PC-9 (cell line): ENCODE measurements at places on chromosomes 11 and 22. TPM values are rescaled to one million over a fixed set of nuclear protein-coding genes. Genes with fewer than 3 reads are reported as not detected.
A peak's percentile ranks its signal among the peaks of the same experiment; 100 is the strongest.

- no peak overlapping the region for H3K27ac ChIP-seq
- H3K4me1 ChIP-seq, result no peaks in the 10 kb centered on the region
- DNase-seq, result no peak
- H3K4me3 ChIP-seq, result no peak overlapping the region
- no peaks in the 10 kb centered on the region for H3K27me3 ChIP-seq
Measured at GRCh38 chr11:58276151-58276550, 8.1 kb upstream of the OR10W1 start.

- no peak overlapping the region for H3K4me3 ChIP-seq
- no peak for DNase-seq
- no peaks in the 10 kb centered on the region for H3K36me3 ChIP-seq
- no peaks in the 10 kb centered on the region for H3K4me1 ChIP-seq
Measured at GRCh38 chr11:116229236-116229970, 543.4 kb downstream of the BUD13 start.

DNA sequence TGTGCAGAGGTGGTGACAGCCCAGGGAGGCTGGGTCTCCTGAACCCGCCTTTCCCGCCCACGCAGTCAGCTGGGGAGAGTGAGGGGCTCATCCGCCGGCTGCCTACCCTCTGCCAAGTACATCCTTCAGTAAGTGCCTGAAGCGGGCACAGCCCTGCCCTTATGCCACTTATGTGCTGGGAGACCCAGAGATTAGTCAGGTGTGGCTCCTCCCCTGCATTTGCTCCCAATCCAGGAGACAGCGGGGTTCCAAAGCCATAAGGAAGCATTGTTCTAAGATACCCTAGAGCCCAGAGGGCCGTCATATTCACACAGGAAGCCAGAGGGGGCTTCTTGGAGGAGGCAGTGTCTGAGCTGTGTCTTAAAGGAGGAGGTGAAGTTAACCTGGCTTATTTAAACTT lies 5.8 kb upstream of the PPP6R3 start:
- no peaks in the 10 kb centered on the region for H3K36me3 ChIP-seq
- no peak for DNase-seq
- H3K4me1 ChIP-seq, result no peaks in the 10 kb centered on the region
- H3K4me3 ChIP-seq, result no peak overlapping the region
- no peaks in the 10 kb centered on the region for H3K27me3 ChIP-seq

DNA sequence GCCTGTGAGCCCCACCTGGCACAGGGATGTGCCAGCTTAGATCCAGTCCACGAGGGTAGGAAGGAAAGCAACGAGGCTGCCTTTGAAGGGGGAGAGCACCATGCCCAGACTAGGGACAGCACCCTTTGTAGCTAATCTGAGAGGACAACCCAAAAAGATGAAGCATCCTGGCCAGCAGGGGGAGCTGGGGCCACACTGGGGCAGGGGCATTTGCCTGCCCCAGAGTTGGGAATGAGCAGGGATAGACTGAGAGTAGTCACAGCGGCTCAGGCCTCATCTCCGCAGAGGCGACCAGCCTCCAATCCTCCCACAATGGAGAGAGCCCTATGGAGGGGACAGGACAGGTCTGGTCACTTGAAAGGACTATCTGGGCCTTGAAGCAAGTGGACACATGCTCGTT lies 16.4 kb downstream of the LMO1 start:
- no peak for DNase-seq
- no peak overlapping the region for H3K4me3 ChIP-seq
- no peak overlapping the region for H3K27ac ChIP-seq
- no peaks in the 10 kb centered on the region for H3K36me3 ChIP-seq
- H3K4me1 ChIP-seq, result peaks cover 4% of the 10 kb centered on the region; the same call in 1 of the 2 replicates

DNA sequence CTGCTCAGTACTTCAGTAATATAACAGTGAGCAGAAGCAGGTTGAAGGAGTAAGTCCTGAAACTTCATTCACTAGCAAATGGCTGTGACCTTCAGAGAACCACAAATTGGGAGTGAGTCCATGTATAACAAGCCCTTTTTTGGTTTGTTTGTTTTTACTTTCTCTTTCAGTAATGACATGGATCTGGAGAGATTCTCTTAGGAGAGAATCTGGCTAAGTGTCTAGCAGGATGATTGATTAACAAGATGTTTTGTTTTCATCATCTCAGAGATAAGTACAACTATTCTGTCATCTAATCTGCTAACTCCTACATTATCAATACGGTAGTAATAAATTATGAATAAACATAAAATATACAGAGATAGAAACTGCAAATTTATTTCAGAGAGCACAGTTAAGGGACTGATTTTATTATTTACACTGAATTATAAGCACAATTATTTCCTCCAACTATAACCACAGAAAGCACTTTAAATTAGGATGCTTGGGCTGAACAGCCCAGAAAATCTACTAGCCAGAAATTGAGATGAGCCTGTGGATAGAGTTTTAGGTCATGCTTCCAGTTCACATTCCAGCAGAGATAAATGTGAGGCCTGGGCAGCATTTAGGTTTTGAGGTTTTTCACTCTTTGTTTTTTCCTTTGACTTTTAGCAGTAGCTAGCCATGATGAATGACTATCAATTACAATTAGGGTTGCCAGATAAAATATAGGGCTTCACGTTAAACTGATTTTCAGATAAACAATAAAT lies 429.3 kb upstream of the FAT3 start:
- H3K27me3 ChIP-seq, result no peaks in the 10 kb centered on the region

DNA sequence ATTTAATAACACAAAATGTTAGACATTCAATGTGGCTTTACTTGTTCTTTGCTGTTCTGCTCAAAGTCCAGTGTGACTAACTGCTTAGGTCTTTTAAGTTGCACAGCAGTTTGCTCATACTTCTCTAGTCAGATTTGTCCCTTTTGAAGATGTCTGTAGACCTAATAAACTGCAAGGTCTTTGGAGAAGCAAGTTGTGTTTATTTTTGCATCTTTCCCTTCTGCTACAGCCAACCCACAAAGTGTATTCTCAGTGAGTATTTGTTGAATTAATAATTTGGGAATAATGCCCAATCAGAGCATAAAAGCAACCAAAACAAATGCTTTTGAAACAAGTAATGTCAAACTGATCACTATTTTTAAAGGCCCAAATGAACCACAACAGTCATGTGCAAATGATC lies 312.5 kb downstream of the CADM1 start:
- no peak for DNase-seq
- H3K4me1 ChIP-seq, result no peaks in the 10 kb centered on the region
- no peaks in the 10 kb centered on the region for H3K36me3 ChIP-seq

- H3K4me3 ChIP-seq, result no peak overlapping the region
- H3K27me3 ChIP-seq, result no peaks in the 10 kb centered on the region
- DNase-seq, result no peak
Measured at GRCh38 chr22:23926561-23926960, 32.4 kb downstream of the MIF start.

- DNase-seq, result no peak
- H3K27me3 ChIP-seq, result no peaks in the 10 kb centered on the region
- no peaks in the 10 kb centered on the region for H3K36me3 ChIP-seq
- H3K4me3 ChIP-seq, result no peak overlapping the region
Measured at GRCh38 chr11:80388130-80388529, 947.3 kb upstream of the TENM4 start.

GRCh38 chr11:46118702-46119351 lies 2.4 kb downstream of the PHF21A start:
- H3K27ac ChIP-seq, result peak overlapping the region; percentile 25; the same call in 1 of the 2 replicates
- H3K4me3 ChIP-seq, result peak overlapping the region; percentile 69
- H3K27me3 ChIP-seq, result no peaks in the 10 kb centered on the region
- H3K4me1 ChIP-seq, result peaks cover 37% of the 10 kb centered on the region

- no peak overlapping the region for H3K4me3 ChIP-seq
- H3K4me1 ChIP-seq, result peaks cover 14% of the 10 kb centered on the region
- H3K27me3 ChIP-seq, result no peaks in the 10 kb centered on the region
Measured at GRCh38 chr11:57303280-57303989, 21.3 kb downstream of the TNKS1BP1 start.

DNA sequence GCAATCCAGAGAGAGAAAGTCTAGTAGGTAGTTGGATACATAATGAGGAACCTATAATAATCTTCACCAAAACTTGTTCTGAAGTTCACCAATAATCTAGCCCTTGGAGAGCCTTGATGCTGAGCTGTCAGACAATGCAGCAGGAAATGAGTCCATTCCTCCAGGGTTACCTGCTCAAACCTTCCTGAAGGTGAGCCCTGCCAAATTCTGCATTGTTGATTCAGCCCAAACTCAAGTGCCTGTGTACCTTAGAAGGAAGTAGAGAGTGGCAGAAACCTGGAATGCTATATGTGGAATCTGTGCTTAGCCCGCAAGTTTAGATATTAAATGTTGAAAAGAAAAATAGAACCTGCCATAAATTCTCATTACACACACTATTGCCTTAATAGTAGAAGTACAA lies 77.4 kb upstream of the SPON1 start:
- DNase-seq, result no peak
- H3K4me3 ChIP-seq, result no peak overlapping the region
- H3K36me3 ChIP-seq, result no peaks in the 10 kb centered on the region

DNA sequence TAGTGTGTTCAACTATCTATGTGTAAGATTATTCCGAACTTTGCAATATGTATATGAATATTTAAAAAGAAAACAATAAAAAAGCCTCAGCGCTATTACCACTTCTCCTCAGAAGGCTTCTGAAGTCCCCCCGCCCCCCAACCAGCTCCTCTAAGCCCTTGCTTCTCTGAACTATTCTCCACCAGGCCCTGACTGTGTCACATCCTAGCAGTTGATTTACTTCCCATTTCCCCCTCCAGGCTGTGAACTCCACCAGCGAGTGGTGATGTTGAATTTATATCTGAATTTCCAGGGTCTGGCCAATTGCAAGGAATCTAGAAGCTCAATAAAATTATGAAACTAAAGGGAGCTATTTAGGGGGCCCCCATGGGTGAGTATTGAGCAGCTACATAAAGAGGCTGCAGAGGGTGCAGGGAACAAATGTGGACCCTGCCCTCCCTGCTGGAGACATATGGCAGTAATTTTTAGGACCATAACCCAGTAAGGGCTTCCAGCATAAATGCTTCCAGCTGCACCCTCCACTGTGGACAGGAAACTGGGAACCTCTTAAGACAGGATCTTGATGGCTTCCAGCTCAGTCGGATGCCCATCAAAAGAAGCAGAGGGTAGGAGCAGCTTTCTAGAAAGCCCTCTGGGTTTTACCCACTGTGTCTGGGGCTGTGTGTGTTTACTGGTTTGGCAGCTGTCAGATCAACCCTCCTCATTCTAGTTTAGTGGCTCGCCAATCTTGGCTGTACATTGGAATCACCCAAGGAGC lies 81.4 kb downstream of the TIMP3 start:
- no peak overlapping the region for H3K4me3 ChIP-seq
- H3K36me3 ChIP-seq, result no peaks in the 10 kb centered on the region
- H3K4me1 ChIP-seq, result no peaks in the 10 kb centered on the region
- H3K27ac ChIP-seq, result no peak overlapping the region
- H3K27me3 ChIP-seq, result peaks cover under 1% of the 10 kb centered on the region; the same call in 1 of the 2 replicates

DNA sequence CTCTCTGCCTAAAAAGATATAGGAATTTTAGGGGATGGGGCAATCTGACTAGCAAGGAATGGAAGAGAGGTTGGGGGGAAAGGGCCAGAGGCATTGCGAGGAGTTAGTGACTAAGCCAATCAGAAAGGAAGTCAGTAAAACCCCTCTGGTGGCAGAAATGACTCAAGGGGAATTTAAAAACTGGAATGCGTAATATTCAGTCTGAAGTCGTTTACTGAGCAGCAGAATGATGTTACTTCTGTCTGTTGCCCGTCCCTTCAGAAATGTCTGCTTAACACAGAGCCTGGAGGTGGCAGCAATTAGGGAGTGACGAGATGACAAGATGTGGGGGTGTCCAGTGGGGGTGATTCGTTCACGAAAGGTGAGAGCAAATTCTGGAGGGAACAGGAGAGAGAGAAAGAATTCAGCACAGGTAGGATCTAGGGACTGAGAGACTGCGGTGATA lies 107.7 kb upstream of the CLMP start:
- H3K4me1 ChIP-seq, result peaks cover 23% of the 10 kb centered on the region
- no peak overlapping the region for H3K27ac ChIP-seq
- H3K4me3 ChIP-seq, result no peak overlapping the region
- no peaks in the 10 kb centered on the region for H3K36me3 ChIP-seq
- H3K27me3 ChIP-seq, result no peaks in the 10 kb centered on the region

DNA sequence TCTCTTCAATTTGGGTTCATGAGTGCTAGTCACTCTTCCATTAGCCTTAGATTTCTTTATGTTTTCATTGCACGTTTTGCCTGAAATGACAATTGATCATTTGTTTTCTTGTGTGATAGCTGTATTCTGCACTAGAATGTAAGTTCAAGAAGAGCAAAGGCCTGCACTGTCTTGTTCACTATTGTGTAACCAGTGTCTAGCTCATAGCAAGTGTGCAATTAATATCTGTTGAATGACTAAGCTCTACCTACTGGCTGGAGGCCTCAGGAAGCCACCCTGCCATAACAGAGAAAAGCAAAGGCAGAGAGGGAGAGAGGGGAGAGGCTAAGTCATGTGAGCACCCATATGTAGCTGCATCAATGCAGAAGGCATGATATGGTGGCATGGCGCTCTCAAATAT lies 292.8 kb upstream of the SYN3 start:
- H3K4me3 ChIP-seq, result no peak overlapping the region
- H3K4me1 ChIP-seq, result no peaks in the 10 kb centered on the region
- no peaks in the 10 kb centered on the region for H3K36me3 ChIP-seq
- no peak for DNase-seq
- H3K27me3 ChIP-seq, result no peaks in the 10 kb centered on the region

DNA sequence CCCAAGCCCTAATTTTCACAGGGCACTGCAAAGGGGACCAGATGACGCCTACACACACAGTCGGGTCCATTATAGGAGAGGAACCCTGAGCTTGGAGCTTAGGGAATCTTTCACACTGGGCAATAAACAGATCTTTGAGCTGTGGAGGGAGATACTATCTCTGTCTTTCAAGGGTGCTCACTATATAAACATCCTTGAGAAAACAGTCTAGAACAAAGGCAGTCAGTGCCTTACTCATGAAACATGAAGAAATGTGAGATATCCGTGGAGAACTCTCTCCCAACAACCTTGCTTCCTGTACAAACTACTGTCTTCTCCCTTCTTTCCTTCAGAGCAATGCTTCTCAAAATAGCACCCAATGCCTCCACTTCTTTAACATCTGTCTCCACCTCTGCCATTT lies 109.0 kb upstream of the APOA1 start:
- H3K27me3 ChIP-seq, result no peaks in the 10 kb centered on the region
- no peak overlapping the region for H3K27ac ChIP-seq
- peak; percentile 21 for DNase-seq
- 0 out of 2 replicates have a peak, but pooled peaks cover 5% of the 10 kb centered on the region for H3K36me3 ChIP-seq
- peaks cover 14% of the 10 kb centered on the region for H3K4me1 ChIP-seq

DNA sequence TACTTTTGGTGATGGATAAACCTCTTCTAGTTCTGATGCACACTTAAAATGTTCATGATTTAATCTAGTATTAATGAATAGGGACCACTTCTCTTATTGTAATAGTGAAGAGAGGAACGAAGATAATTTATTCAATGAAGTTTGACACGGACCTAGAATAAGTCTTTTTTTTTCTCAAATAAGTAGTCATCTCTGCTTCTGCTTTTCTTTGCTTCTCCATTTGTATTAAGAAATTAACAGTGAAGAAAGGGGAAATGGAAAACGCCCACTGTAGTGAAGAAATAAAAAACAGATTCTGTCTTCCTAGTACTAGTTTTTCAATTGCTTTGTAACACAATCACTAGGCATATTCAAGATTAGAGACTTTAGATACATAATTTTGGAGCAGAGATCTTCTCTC lies 73.0 kb downstream of the CD44 start:
- no peak for DNase-seq
- peaks cover 59% of the 10 kb centered on the region for H3K4me1 ChIP-seq
- peaks cover 97% of the 10 kb centered on the region for H3K36me3 ChIP-seq
- H3K27me3 ChIP-seq, result no peaks in the 10 kb centered on the region

- DNase-seq, result peak; percentile 91
- H3K27ac ChIP-seq, result peak overlapping the region; percentile 68
- H3K4me1 ChIP-seq, result peaks cover 15% of the 10 kb centered on the region
- no peaks in the 10 kb centered on the region for H3K27me3 ChIP-seq
Measured at GRCh38 chr22:19962909-19963806, 21.5 kb upstream of the TXNRD2 start.

The NOX4 gene
- not detected in 2 replicates for total RNA-seq

The KCNK4 gene
- total RNA-seq, result 0.53 and 0.57 TPM in 2 replicates

The IL17REL gene
- total RNA-seq, result not detected in 2 replicates

The MMP8 gene
- total RNA-seq, result not detected in 2 replicates
